Fibroblast of skin of left biceps (primary cell): ENCODE measurements at places on chromosomes 7 and 10.
A peak's percentile ranks its signal among the peaks of the same experiment; 100 is the strongest.

GRCh38 chr10:70599791-70600190 is 2.8 kb downstream of the PRF1 start:
- DNase-seq: no peak

DNA sequence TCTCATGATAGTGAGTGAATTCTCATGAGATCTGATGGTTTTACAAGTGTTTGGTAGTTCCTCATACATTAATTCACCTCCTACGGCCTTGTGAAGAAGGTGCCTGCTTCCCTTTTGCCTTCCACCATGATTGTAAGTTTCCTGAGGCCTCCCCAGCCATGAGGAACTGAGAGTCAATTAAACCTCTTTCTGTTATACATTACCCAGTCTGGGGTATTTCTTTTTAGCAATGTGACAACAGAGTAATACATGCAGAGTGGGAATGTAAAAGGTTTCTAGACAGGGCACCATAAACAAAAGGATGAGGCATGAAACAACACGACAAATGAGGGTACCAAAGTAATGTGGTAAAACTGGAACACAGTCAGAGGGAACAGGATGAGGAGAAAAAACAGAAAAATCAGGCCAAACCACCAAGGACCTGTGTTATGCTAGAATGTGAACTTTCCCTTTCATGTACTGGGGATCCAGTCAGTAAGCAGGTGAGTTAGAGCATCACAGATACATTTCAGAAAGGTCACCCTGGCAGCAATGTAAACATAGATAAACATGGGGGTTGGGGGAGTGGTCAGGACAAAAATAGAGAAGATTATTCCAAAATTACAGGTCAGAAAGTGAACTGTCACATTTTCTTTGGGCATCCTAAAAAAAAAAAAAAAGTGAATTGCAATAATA is 31.9 kb downstream of the ANKRD26 start:
- DNase-seq: no peak

GRCh38 chr10:26412932-26413331 is 25.2 kb upstream of the APBB1IP start:
- DNase-seq: no peak

GRCh38 chr7:82438521-82438920 is 5.1 kb downstream of the CACNA2D1 start:
- no peak for DNase-seq

GRCh38 chr7:121081327-121081936 is 92.9 kb downstream of the CPED1 start:
- DNase-seq: peak; percentile 56
